Right hindlimb (tissue), 1 donor: ENCODE measurements at places on chromosomes 2 and 18.

- no peak for DNase-seq
Measured at GRCh38 chr18:21490748-21491147, 109.8 kb downstream of the ESCO1 start.

DNA sequence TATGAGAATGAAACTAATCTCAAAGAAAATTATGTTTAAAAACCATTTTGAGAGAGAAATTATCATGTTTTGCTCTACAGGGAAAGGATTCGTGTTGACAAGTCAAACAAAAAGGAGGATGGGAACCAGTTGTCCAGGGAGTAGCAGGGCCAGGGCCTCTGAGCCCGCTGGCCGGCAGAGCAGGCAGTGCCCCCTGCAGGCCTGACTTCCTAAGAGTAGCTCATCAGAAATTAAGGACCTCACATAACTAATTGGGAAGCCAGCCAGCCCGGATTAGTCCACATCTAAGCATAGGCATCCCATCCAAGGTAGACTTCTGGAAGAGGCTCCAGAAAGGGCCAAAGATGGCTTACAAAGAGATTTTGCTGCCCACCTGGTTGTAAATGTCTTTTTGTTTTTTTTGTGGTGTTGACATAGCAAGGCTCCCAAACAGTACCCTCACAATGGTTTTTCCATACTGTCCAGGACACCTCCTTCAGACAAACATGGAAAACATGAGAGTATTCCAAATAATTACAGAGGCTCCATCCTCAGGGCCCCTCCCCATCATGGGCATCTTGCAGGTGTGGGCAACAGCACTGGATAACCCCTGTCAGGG is 241.2 kb upstream of the TANK start:
- peak; percentile 41 for DNase-seq

GRCh38 chr18:741931-742512 is 29.6 kb upstream of the ENOSF1 start:
- no peak for DNase-seq

- DNase-seq: peak; percentile 41
Measured at GRCh38 chr2:181780047-181780651, 99.8 kb upstream of the NEUROD1 start.

DNA sequence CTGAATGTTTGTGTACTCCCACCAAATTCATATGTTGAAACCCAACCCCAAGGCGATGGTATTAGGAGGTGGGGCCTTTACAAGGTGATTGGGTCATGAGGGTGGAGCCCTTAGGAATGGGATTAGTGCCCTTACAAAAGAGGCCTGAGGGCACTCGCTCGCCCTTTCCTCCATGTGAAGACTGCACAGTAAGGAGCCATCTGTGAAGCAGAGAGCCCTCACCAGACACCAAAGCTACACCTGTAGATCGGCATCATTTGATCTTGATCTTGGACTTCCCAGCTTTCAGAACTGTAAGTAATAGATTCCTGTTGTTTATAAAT is 62.9 kb upstream of the FZD7 start:
- no peak for DNase-seq

DNA sequence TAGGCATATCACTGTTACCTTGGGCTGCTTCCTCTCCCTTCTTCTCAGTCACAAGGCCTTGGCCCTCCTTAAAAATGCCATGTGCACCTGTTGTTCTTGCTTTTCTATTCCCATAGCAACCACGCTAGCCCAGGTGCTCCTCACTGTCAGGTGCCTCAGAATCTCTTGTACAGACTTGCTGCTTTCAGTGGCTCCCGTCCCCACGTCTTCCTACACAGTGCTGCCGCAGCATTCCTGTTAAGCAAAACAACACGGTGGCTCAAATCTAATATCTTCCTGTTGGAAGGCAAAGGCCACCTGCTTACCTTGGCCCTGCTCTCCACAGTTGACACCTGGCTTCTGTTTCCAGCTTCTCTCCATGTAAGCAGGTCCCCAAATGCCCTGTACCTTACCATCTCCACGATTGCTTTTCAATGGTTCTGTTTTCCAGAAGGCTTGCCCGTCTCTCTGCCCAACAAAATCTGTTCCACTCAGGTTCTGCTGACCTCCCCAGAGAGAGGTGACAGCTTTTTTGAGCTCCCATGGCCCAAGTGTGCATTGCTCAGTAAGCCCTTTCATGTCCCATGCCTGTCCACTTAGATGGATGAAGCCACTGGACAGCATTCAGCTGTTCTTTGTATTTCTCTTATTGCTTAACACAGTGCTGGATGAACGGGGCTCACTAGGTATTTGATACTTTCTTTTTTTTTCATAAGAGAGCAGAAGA is 240.4 kb downstream of the PRKCE start:
- no peak for DNase-seq

DNA sequence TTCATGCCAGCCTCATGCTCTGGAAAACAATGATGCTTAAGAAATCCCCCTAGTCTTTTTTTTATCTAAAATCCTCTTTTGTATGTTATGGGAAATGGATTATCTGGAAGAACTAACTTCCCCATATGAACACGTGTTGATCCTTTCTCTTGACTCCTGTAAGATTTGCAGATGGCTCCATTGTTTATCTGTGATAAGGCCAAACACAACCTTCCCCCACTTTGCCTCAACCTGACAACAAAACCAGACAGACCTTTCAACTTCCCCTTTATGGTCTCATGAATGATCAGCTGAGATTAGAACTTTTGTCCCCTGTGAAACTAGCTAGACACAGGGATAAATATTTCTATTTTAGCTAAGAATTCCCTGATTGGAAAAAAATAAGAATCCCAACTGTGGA is 828.0 kb upstream of the CDH2 start:
- DNase-seq: no peak

GRCh38 chr2:68577183-68577582 is 66.2 kb upstream of the PROKR1 start:
- no peak for DNase-seq

- no peak for DNase-seq
Measured at GRCh38 chr2:221343524-221343923, 228.6 kb downstream of the EPHA4 start.

- no peak for DNase-seq
Measured at GRCh38 chr2:239285071-239285931, 115.5 kb downstream of the HDAC4 start.

- peak; percentile 59 for DNase-seq
Measured at GRCh38 chr2:101152272-101153076, 1.3 kb upstream of the TBC1D8 start.

- DNase-seq: no peak
Measured at GRCh38 chr18:62030091-62030985, 137.5 kb upstream of the RNF152 start.

DNA sequence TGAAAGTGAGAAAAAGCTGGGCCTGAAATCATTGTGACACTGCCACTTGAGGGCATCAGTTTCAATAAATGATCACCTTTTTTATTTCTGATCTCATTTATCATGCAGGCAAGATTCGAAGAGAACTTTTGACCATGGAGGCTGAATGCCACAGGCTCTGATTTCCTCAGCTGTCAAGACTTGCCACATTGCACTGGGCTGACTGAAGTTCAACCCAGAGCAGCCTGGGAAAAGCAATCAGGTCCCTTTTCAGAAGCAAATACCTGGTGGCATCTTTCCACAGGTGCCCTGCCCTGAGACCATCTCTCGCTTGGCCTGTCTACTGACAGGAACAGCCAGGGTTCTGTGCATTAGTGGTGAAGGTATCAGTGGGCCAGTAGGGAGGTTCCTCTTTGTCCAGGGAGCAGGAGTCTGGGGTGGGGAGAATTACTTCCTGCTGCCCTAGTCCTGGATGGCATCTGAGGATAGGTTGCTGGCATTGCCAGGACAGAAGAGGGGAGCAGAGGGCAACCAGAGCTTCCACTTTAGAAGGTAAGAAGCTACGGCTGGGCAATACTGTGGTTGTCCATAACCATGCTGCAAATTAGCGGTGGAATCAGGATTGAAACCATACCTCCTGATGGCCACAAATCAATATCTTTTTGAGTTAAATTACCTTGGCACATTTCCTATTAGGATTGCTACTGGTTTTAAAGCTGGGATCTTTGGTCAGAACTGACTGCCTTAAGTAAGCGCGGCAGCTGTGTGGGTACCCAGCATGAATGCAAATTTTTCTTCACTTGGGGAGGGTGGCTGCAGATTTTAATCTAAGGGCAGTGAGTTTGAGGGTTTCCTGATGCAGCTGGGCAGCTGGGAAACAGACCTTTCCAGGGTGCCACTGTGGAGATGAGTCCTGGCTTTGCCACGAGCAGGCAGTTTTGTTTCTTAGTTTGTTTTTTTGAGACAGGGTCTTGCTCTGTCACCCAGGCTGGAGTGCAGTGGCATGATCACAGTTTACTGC is 394.5 kb downstream of the ALK start:
- no peak for DNase-seq

DNA sequence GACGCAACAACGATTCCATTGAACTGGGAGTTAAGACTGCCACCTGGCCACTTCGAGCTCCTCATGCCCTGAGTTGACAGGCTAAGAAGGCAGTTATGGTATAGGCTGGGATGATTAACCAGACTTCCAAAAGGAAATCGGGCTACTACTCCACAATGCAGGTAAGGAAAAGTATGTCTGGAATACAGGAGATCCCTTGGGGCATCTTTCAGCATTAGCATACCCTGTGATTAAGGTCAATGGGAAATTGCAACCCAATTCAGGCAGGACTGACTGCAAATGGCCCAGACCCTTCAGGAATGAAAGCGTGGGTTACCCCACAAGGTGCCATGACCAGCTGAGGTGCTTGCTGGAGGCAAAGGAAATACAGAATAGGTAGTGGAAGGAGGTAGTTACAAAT is 19.1 kb downstream of the CHRNA1 start:
- no peak for DNase-seq

DNA sequence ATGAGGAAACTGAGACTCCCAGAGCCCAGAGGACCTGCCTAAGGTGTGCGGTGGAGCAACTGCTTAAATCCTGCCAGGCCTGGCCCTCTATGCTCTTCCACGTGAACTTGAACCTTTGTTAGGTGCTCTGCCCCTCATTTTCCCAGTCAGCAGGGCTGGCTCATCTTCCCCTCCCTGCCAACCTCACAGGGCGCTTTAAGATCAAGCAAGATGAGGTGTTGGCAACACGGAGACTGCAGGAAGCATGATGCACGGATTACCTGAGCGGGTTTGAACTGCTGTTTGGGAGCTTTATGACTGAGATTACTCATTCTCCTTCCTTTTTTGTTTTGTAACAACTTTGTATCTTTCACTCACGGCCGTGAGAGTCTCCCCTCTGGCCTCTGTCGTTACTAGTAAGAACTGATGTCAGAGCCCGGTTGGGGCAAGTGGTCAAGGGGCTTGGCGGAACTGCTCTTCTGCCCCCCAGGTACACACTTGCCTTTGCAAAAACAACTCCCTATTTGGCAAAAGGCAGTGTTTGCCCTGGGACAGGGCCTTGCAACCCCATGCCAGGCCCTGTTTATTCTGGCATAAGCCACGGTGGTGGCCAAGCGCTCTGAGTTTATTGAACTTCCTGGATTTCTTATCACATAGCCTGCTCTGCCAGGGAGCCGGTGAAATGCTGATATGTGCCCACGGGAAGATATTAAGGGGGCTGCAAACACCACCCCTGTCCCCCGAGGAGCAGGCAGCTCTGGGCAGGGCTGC is 127.8 kb downstream of the INHBB start:
- DNase-seq: peak; percentile 4

DNA sequence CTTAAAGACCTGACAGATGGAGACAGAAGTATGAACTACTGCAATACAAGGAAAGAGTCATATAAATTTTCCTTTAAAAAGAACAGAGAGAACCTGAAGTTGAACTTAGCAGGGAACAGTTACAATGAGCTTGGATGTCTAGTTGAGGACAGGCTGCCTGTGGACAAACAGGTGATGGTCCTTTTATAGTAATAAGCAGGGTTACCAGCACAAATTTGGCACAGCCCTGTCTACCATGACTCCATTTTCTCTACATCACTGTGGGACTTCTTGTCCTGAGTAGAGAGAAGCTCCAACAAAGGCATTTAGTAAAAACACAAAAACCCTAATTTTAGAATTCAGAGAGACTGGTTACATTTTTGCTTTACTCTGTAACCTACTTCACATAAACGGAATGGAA is 448.1 kb downstream of the PLCL1 start:
- no peak for DNase-seq

- no peak for DNase-seq
Measured at GRCh38 chr18:23643815-23644490, 18.8 kb downstream of the ANKRD29 start.

DNA sequence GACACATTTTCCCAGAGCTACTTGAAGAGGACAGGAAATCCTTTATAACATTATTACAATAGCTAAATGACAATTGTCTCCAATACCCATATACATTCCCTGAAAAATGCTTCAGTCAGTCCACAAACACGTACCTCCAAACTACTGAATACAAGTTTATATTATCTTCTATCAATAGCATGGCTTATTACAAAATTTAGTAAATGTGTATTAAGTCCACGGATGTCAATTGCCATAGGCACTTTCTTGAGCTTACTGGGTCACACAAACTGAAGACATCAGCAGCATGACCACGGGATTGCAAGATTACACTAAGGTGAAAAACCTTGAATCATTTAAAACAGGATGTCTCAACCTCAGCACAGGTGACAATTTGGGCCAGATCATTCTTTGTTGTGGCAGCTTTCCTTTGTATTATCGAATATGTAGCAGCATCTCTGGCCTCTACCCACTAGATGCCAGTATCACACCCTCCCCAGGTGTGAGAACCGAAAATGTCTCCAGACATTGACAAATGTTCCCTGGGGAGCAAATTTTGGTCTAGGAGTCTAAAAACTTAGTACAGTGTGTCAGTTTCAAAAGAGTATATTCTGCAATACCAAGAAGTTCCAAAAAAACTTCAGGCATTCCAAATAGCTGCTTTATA is 1.4 kb downstream of the MBD2 start:
- DNase-seq: no peak

GRCh38 chr2:180991820-180992219 is 11.4 kb downstream of the UBE2E3 start:
- DNase-seq: no peak

GRCh38 chr18:2572892-2573291 is 1.5 kb downstream of the NDC80 start:
- DNase-seq: no peak

DNA sequence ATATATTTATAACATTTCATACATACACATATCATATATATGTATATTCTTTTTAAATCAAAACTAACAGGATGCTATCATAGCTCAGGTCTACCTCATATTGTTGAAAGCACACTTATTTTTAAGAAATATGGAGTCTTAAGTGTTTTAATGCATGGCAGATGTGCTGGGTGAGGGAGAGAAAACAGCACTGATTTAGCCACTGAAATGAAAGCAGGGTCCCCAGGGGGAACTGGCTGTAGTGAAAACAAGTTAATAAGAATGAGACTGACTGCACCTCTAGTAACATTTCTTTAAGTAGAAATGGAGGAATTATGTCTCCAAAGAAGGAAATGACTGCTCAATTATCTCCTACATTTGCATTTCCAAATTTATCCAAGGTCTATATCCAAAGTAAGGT is 857.8 kb downstream of the DCDC2C start:
- DNase-seq: no peak

DNA sequence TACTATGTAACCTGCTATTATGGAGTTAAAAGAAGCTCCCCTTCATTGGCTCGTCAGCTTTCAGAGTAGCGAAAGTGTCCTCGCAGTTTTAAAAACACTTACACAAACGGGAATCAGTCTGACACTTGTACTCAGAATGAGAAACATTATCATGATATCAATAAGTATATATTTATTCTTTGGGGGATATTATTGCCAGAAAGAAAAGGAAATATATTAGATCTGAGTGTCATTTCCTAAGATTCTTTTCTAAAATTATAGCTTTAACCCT is 584.5 kb downstream of the ZEB2 start:
- no peak for DNase-seq

GRCh38 chr2:224987733-224988132 is 54.5 kb downstream of the DOCK10 start:
- DNase-seq: no peak

- DNase-seq: no peak
Measured at GRCh38 chr2:205892665-205893259, 193.2 kb downstream of the INO80D start.
